ENCODE measurements at places on chromosomes 7 and 10.

DNA sequence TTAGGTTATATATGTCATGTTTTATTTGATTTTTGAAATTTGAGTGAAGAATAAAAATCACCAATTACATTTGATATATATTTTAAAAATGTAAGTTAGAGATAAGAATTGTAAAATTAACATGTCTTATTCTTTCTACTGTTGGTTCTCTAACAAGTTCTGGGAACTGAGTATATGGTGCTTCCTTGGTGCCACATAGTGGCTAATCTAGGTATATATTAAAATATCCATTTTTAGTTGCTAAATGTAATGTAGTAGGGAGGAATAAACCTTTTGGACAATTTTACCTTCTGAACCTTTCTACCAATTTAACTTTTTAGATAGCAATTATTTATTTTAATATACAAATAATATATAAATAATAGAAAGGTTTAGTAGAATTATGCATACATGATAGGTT lies 17.5 kb downstream of the CFAP69 start:
- no peak for DNase-seq

- no peak for DNase-seq
Observed at GRCh38 chr7:159108491-159108890, 36.2 kb downstream of the VIPR2 start.

DNA sequence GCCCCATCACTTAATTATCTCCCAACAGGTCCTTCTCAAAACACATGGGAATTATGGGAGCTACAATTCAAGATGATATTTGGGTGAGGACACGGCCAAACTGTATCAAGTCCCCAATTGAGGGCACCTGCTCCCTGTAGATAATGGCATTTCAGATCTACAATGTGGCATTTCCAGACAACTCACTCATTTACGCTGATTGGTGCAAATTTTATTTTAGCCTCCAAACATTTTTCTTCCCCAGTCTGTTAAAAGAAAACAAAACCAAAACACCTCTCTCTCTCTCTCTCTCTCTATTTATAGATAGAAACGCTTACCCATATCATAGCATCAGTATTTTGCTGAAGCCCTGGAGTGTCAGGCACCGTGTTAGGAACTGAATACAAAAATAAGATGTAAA lies 148.7 kb upstream of the KLF6 start:
- DNase-seq = no peak

GRCh38 chr10:16804123-16804522 lies 13.1 kb downstream of the RSU1 start:
- no peak for DNase-seq

- no peak for DNase-seq
Observed at GRCh38 chr10:3239066-3239919, 66.7 kb upstream of the PITRM1 start.

- no peak for DNase-seq
Observed at GRCh38 chr10:65950075-65950474, 975.8 kb upstream of the LRRTM3 start.

- no peak for DNase-seq
Observed at GRCh38 chr10:87861566-87861952, 1.8 kb downstream of the KLLN start.

DNA sequence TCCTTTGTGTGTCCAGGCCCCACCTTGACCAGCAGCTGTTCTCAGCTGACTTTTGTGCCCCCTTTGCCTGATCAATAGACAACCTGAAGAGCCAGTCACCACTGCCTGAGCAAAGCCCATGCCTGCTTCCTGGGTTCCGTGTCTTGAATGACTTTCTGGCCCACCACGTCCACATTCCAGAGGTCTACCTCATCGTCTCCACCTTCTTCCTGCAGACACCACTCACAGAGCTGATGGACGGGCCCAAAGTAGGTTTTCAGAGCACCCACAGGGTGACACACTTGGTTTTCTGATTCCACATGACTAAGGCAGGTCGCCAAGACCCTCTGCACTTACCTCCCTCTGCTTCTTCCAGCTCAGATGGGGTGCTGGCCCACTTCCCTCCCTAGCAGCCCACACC lies 126.8 kb downstream of the WDFY4 start:
- DNase-seq = no peak

DNA sequence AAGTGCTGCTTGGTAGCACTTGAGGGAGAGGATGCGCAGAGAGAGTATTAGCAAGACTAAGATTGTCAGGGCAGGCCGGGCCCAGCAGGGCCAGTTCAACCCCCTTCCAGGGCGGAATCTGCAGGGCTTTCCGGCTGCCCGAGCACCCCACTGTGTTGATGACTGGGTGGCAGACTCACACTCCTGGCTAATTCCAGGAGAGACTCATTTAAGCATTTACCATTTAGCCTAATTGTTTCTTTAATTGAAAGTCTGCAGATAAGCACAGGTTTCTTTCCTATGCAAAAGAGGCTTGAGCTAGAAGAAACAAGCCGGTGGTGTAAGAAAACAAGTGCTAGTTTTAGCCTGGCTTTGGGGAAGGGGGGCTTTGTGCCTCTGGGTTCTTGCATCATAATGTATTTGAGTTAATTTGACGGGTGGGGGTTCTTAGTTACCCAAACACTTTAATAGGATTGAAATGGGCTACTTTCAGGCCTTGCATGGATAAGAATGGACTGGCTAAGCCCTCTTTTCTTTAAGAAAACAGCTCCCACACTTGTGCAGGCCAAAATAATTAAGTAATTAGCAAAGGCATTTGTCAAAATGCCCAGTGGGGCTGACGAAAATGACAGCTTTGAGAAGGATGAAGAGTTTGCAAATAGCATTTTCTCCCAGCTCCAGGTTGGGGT lies 201.3 kb downstream of the MYOF start:
- DNase-seq = no peak

DNA sequence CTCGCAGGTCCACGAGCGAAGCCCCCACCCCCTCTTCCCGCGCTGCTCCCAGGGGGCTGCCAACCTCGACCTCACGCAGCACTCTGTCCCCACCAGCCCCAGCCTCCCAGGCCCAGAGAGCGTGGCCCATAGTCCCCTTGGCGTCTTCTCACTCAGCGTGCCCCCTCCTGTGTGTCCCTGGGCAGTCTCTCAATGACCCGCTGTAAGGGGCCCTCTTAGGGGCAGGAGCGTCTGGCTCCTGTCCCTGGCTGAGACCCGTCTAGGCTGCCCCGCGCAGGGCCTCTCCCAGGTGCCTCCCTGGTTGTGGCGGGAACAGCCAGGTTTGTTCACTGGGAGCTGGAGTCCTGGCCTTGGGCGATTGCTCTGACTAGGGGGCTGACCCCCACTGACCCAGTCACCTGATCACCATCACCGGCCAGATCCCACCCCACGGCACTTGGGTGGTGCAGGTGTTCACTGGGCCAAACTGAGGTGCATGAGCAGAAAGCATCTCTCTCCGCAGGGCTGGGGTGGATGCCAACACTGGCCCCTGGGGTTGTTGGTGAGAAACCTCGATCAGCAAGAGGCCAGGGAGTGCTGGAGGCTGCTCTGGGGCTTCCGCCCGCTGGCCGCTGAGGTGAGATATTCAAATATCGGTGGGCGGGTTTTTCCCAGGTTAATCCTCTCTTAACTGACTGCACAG lies 12.6 kb upstream of the WDFY4 start:
- no peak for DNase-seq

GRCh38 chr7:84236398-84236797 lies 41.8 kb upstream of the SEMA3A start:
- no peak for DNase-seq

Measured in BJ (cell line).